T-helper 17 cell (primary cell): ENCODE measurements at places on chromosomes 4 and X.

DNA sequence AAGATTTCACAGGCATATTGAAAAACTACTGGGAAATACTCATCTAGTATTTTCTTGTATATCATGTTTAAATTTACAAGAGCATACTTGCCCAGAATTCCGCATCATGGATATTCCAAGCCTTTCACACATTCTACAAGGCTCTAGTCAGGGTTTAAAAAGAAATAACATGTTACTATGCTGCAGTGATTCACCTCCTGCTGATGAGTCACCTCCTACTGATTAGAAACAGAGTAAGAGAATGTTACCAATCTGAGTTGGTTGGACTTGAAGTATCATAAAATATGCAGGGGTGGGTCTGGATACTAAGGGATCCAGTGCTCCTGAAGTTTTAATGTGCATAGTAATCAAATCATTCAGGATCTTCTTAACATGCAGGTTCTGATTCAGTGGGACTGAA is 192.0 kb upstream of the ANK2 start:
- DNase-seq = no peak

DNA sequence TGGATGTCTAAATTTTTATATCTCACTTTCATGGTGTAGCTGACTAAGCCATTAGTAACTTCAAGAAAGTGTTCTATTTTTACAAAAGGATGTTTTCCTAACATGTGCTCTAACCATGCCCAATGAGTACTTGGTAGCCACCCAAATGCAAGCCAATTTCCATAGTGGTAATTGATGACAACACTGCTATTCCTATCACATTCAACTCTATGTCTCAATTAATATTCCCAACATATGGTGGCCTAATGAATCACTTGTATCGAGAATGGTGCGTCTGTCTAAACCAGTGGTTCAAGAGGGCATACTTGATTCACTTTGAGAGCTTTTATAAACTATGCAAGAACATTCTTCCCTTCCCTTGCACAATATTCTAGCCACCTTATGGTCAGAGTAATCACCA is 112.9 kb upstream of the GPRIN3 start:
- no peak for DNase-seq

- no peak for DNase-seq
These were observed 39.1 kb upstream of the TMEM184C start for GRCh38 chr4:147578051-147578476.

DNA sequence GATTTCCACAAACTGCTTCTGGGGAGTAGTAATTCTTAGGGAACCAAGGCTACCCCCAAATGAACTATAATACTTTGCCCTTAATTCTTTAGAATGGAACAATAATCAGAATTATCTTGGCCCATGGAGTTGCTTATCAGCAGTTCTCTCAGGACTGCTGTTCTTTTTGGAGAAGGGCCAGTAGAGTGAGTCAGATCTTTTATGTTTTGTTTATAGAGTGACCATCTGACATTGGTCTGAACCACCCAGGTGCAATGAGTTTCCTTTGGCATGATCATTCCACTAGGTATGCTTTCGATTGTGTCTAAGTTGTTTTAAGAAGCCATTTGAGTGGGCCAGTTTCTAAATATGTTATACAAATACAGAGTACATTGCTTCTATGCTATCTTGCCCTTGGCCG is 31.8 kb downstream of the PRRG1 start:
- no peak for DNase-seq

- no peak for DNase-seq
These were observed 1235.3 kb downstream of the FSTL5 start for GRCh38 chr4:160928482-160928881.

GRCh38 chr4:2412534-2412884 is 5.9 kb downstream of the ZFYVE28 start:
- no peak for DNase-seq

DNA sequence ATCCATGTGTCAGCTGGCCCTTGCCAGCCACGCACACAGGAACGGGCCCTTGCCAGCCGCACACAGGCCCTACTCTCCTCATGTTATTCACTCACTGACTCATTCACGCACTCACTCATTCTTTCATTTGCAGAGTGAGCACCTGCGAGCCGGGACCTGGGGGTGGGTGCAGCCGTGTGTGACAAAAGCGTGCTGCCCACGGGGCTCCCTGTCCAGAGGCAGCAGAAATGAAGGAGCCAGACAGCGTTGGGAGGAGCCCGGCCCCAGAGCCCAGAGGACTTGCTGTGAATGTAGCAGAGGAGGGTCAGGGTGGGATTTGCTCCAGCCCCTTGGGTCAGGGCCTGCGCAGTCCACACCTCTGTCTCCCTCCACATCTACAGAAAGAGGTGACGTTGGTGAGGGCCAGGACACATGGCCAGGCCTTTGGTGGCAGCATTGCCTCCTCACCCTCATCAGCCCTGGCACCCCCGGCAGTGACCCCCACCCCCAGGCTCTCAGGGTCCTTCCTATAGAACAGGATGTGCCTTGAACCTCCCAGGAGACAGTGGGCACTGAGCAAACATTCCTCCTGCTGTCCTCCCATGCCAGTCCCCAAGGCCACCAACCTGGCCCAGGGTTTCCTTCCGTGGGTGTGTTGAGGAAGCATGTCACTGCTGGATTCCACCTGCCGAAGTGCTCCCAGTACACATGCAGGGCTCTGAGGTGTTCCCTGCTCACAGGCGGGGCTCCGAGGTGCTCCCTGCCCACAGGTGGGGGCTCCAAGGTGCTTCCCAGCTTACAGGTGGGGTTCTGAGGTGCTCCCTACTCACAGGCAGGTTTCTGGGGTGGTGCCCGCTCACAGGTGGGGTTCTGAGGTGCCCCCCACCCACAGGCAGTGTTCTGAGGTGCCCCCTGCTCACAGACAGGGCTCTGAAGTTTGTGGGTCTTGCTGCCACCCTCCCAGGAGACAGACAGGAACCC is 105.7 kb downstream of the HMX1 start:
- DNase-seq = peak; percentile 3

DNA sequence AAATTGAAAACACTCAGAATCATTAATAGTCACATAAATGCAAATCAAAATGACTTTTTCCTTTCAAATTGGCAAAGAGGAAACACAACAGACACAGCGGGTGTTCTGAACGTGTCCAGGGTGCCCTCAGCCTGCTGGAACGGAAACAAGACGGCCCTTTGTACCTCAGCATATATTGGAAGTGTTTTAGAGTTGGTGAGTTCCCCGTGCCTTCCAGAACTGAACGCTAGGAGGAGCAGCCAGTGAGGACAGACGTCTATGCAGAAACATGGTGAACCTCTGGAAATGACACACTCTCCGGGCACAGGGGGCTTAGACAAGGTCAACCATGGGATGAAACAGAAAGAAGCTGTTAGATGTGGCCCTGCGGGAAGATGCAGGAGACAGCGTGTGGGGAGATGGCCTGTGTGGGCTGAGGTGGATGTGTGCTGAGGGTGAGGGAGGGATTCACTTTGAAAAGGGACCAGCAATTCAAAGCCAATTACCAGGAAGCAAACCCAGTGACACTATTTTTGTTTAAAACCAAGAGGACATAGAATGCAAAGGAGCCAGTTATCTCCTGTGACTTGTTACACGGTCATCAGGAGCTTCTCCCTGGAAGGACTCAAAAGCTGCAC is 40.4 kb downstream of the RNF212 start:
- peak; percentile 19 for DNase-seq

DNA sequence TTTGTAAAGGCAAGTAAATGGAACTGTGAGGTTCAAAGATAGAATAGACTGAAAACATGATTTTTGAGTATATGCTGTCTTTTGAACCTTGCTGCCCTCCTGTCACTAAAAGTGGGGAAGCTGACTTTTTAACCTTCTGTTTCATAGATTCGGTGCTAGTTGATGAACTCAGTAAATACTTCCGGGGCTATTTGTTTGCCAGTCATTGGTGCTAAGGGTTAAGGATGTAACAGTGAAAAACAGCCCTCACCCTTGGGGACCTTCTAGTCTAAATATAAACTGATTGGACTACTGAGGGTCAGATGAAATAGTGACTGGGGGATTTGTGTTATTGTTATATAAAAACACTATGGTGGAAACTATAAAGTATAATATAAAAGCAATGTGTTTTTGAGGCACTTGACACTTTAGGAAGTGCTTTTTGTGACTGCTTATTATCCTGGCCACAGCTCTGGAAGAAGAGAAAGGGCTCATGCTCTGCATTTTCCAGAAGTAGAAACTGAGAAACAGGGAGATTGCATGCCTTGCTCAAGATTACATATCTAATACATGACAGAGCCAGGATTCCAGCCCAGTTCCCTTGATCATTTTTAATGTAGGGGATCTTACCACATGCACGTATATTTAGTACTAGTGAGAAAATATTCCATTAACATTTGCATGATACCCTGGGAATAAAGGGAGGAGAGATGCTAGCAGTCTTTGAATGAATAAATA is 3.9 kb downstream of the BST1 start:
- no peak for DNase-seq

- no peak for DNase-seq
These were observed 107.3 kb upstream of the MYOZ2 start for GRCh38 chr4:119028296-119028695.

DNA sequence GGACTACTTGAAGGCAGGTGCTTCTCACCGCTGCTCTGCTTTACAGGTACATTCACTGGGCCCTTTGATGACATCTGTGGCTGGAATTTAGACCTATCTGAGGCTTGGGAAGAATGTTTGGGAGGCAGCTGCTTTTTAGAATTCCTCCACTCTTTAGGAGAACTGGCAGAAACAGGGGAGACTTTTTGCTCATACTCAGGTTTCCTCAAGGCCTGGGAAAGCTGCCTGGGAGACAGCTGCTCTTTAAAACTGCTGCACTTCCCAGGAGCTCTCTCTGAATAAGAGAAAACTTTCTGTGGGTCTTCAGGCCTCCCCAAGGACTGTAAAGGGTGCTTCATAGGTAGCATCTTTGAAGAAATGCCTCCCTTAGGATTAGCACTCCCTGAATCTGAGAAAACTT is 14.3 kb downstream of the CT47C1 start:
- no peak for DNase-seq

DNA sequence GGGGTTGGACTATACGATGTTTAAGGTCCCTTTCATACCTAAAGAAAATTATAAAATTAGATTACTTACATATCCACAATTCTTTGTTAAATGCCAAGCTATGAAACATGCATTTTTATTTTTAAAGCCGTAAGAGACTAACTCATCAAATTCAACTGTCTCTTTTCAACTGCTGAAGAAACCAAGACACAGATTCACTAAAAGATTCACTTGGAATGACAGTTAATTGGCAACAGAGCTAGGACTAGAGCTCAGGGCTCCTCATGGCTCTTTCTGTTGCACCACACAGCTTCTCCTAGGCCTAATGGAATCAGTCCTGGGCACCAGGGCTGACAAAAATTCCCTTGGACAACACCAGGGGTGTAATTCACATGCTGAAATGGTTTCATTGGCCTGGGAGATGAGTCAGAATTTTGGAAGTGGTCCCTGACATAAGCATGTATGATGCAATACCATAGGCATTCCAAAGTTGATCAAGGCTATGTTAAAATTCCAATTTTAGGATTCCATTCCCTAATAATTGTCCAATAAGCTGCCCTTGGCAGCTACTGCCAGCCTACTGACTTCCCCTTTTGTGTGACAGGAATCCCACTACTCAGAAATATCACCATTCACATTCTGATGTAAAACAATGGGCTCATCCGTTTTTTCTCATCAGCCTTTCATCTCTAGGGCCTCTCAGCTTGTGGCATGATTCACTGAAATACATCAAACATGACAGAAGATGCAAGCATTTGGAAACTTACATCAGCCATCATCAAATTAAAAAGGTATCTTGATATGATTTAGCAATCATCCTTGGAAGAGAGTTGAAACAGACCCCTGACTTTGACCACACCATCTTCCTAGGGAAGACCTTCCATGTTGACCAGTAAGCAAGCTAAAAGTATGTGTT is 54.2 kb downstream of the PLAC1 start:
- no peak for DNase-seq

GRCh38 chr4:138910195-138910913 is 105.2 kb upstream of the NOCT start:
- no peak for DNase-seq

DNA sequence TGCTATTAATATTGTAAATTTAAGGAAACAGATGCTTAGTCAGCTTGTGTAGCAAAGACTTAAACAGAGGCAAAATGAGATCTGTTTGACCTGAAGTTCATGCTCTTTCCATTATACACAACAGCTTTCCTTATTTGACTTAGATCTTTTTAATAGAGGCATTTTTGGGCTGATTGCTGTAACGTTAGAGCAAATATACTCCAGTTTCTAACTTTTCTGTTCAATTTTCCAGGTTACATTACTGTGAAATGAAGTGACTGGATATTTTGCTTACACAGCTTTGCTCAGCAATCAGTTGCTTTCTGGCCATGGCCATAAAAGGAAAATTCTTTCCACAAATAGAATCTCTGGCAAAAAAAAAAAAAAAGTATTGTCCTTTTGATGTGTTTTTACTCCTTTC is 146.2 kb downstream of the PCDH7 start:
- DNase-seq = no peak

GRCh38 chr4:100721077-100721476 is 203.3 kb upstream of the EMCN start:
- no peak for DNase-seq
